ENCODE measurements at places on chromosomes 6 and 20. TPM values are rescaled to one million over a fixed set of nuclear protein-coding genes. Genes with fewer than 3 reads are reported as not detected.

KHDC1 gene
- 0.24 TPM for total RNA-seq

FIG4 gene
- total RNA-seq: 15.9 TPM

ESR1 gene
- under 0.01 TPM for total RNA-seq

MUCL3 gene
- total RNA-seq: not detected

KIF6 gene
- 0.21 TPM for total RNA-seq

PKIB gene
- total RNA-seq: 9.2 TPM

TFAP2B gene
- not detected for total RNA-seq

RBM24 gene
- 0.96 TPM for total RNA-seq

ZNF165 gene
- 2.3 TPM for total RNA-seq

LY6G6D gene
- total RNA-seq: not detected

FAM162B gene
- total RNA-seq: not detected

DEFB113 gene
- not detected for total RNA-seq

Data from tracheal epithelial cell (primary cell).